ENCODE measurements at places on chromosomes 12 and 14.

DNA sequence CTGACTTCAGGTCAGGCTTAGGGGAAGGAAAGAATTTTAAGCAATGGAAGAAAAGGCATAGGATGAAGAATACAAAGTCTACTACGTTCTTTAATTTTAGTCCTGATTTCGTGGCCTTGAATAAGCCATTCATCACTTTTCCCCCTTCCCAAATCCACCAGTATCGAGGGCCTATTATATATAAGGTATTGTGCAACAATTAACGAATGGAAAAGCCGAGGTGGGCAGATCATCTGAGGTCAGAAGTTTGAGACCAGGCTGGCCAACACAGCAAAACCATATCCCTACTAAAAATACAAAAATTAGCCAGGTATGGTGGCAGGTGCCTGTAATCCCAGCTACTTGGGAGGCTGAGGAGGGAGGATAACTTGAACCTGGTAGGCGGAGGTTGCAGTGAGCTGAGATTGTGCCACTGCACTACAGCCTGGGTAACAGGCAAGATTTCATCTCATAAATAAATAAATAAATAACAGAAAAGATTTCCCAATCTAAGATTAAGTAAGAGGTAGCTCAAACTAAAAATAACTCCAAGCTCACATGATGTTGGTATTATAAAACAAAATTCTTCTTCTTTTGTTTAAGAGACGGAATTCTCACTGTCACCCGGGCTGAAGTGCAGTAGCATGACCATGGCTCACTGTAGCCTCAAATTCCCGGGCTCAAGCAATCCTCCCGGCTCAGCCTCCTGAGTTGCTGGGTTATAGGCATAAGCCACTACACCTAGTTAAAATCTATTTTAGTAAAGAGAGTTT, 58.3 kb upstream of the NR2C1 start:
- no peak for DNase-seq

DNA sequence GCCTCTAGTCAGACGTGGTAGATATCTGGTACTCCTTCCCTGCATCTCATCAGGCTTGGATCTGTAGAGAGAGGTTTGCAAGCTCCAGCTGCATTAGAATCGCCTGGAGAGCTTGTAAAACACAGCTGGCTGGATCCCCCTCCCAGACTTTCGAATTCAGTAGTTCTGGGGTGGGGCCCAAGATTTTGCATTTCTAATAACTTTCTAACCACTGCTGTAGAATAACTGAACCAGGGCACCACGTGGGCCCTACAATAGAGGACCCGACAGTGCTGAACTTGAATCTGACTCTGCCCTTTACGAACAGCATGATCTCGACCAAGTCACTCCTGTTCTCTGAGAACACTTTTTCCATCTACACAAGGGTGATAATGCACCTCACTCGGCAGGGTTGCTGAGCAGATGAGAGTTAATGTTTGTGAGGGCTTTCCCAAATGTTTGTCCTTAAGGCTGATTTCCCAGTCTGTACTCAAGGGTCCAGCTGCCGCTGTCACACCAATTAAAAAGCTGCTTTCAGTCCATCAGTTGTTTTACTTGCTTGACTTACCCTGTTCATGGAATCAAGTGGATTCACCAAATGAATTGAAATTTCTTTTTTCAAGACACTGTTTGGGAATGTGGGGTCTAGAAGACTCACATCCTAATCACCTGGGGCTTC, 86.6 kb upstream of the SLC24A4 start:
- DNase-seq, result no peak

DNA sequence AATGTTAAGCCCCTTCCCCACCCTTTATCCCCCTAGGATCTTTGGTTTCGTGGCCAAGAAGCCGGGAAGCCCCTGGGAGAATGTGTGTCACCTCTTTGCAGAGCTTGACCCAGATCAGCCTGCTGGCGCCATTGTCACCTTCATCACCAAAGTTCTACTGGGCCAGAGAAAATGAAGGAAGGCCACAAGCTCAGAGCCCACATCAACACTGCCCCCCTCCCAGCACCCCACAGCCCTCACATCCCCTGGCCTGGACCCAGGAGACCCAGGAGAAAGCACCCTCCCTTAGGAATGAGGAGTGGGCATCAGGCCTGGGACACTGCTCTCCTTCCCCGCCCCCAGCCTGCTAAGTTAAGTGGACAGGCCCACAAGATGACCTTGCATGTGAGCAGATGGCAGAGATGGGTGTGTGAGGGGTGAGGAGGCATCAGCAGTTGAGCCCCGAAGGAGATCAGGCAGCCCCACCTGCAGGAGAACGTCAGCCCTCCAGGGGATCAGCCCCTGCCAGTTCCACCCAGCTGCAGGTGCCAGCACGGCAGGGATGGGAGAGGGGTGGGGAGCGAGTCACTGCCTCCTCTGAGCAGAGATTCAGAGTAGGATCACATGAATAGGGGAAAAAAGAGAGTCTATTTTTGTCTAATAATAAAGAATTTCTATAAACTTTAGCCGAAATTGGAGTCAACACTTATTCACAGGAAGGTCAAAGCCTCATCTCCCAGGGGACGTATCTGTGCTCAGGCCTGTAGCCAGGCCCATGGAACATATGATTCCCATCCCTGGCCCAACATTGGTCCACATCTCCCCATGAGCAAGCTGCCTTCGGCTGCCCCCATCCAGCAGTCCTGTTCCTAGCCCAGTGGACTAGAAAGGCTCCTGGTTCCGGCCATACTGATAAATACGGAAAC, 14.1 kb downstream of the TNS2 start:
- no peak for DNase-seq

DNA sequence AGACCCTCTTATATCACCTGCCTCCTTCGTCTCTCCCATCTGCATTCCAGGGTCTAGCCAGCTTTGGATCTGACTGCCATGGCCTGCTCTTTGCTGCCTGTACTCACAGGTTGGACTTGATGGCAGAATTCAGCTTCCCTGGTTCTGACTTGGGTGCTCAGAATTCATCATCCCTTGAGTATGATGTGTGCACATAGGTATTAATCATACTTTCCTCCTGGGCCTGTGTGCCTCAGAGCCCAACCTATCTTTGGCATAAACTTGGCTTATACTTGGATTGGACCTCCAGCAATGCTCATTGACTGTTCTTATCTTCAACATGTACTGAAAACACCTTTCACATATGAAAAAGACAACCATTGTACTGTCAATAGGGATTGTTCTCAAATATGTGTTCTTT, 70.7 kb upstream of the LMNTD1 start:
- no peak for DNase-seq

DNA sequence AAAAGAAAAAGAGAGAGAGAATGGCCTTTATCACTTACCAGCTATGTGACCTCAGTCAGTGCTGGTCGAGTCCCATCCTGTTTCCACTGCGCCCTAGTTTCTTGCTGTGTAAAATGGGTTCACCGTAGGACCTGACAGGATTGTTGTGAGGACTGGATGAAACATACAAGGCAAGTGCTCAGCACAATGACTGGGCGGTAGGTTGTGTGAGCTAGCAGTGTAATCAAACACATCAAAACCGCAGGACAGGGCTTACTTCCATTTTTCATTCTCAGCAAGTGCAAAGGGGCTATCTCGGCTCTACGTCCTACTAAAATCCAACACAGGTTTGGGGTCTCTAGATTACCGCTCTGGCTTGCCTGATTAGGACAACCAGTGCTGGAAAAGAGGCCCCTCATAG, 36.4 kb upstream of the ATXN2 start:
- DNase-seq, result no peak

DNA sequence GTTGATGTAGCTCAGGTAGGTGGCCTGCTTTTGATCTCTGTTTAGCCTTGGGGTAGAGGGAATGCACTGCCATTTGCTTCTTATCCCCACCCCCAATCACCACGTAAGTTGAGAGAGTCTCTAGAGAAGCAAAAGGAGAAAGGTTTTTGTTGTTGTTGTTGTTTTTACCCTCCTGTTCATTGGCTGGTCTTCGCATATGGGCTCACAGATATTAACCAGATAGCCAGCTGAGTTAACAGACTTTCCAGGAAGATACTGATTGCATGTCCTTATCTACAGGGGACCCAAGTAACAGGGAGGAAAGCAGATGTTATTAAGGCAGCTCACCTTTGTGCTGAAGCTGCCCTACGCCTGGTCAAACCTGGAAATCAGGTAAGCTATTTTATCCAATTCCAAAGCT, 2.9 kb downstream of the PA2G4 start:
- no peak for DNase-seq

Measured in cortex of kidney (tissue), 1 donor.